Esophagus muscularis mucosa (tissue), 4 donors: ENCODE measurements at places on chromosomes 1 and 21. TPM values are rescaled to one million over a fixed set of nuclear protein-coding genes. Genes with fewer than 3 reads are reported as not detected.

Gene COL6A1
- 646 TPM for total RNA-seq

Gene C8B
- total RNA-seq, result not detected

Gene CD34
- 70.2 TPM for total RNA-seq

Gene SPRR5
- not detected for total RNA-seq

Gene SLC45A3
- total RNA-seq, result 1.2 TPM

Gene MIS18A
- 3.3 TPM for total RNA-seq

Gene RSPH1
- not detected for total RNA-seq

Gene LRRC3
- 6.6 TPM for total RNA-seq

Gene TP53BP2
- total RNA-seq, result 40.1 TPM

Gene CFHR4
- total RNA-seq, result not detected

Gene CD5L
- not detected for total RNA-seq

Gene TMEM200B
- 44.8 TPM for total RNA-seq

Gene PFKFB2
- 4.0 TPM for total RNA-seq

Gene AADACL3
- not detected for total RNA-seq

Gene IVL
- total RNA-seq, result not detected

Gene VWA5B1
- not detected for total RNA-seq

Gene MTMR11
- total RNA-seq, result 7.3 TPM

Gene C1orf141
- not detected for total RNA-seq

Gene SLC16A4
- total RNA-seq, result 8.2 TPM

Gene TACSTD2
- total RNA-seq, result 2.2 TPM

Gene AMY1A
- not detected for total RNA-seq

Gene FGGY
- total RNA-seq, result 24.5 TPM

Gene ATP6V1G3
- total RNA-seq, result not detected

Gene CD1B
- not detected for total RNA-seq

Gene C1orf94
- total RNA-seq, result 0.13 TPM

Gene NUF2
- not detected for total RNA-seq
